Activated B cell treated with CpG ODN at 0.5 μM for 24 hours (primary cell): ENCODE measurements at places on chromosomes 5 and 9.

- no peak overlapping the region for H3K27ac ChIP-seq
- DNase-seq, result no peak
- H3K4me1 ChIP-seq, result peaks cover 6% of the 10 kb centered on the region
- peaks cover 7% of the 10 kb centered on the region for H3K27me3 ChIP-seq
Measured at GRCh38 chr5:158115468-158115867, 256.5 kb upstream of the CLINT1 start.

DNA sequence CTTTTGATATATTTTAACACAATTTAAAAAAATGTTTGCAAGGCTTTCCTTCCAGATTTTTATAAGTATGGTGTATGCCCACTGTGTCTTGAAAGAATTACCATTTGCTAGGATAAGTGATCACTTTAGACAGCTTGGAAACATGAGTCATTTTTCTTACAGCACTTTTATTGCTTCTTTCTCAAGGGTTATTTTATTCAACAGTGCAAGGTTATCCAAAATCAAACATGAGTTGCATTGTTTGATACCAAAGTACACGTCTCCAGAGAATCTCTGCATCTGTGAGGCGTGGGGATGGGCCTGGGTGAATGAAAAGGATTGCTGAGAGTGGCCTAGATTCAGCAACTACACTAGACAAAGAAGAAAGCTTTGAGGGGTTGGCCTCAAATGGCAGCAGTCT lies 329.6 kb downstream of the ADAMTS6 start:
- H3K27me3 ChIP-seq, result no peaks in the 10 kb centered on the region
- H3K4me1 ChIP-seq, result no peaks in the 10 kb centered on the region
- peaks cover 3% of the 10 kb centered on the region for H3K36me3 ChIP-seq

GRCh38 chr9:16039988-16040761 lies 487.3 kb downstream of the CCDC171 start:
- H3K36me3 ChIP-seq, result no peaks in the 10 kb centered on the region
- H3K4me3 ChIP-seq, result no peak overlapping the region
- no peaks in the 10 kb centered on the region for H3K4me1 ChIP-seq
- DNase-seq, result no peak
- H3K27ac ChIP-seq, result no peak overlapping the region
- no peaks in the 10 kb centered on the region for H3K27me3 ChIP-seq

DNA sequence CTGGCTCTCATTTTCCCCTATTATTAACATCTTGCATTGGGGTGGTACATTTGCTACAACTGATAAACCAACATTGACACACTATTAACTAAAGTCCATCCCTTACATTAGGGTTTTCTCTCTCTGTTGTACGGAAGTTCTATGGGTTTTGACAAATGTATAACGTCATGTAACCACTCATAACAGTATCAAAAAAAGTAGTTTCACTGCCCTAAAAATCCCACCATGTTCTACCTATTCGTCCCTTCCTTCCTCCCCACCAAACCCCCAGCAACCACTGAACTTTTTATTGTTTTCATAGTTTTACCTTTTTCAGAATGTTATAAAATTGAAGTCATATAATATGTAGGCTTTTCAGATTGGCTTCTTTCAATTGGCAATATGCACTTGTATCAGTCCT lies 40.1 kb downstream of the MLLT3 start:
- no peak overlapping the region for H3K4me3 ChIP-seq
- no peak overlapping the region for H3K27ac ChIP-seq
- no peaks in the 10 kb centered on the region for H3K36me3 ChIP-seq
- H3K27me3 ChIP-seq, result no peaks in the 10 kb centered on the region
- H3K4me1 ChIP-seq, result no peaks in the 10 kb centered on the region

DNA sequence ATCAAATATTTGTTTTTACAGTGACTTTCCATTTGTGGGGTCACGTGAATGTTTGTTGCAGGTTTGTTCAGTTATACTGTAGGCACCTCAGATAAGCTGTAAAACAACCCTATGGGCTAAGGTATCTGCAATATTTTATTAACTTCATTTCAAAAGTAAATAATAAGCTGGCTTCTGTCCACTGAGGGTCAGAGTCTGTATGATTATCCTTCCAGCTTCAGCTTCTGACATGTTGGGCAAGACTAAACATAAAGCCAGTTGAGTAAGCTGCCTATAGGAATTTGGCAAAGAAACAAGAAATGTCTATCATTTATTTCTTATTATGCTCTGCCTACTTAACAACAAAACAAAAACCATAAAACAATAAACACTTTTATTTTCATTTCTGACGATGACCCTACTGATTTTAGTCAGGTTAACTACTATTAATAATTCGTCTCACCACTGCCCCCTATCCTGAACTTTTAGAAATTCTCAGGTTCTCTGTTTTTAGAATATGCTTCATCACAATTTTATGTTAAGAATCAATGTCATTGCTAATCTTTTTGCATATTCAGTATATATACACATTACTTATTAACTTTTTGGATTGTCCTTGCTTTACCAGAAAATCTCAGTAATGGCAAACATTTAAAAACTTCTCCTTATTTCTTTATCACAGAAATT lies 413.6 kb upstream of the ADAMTSL1 start:
- H3K27ac ChIP-seq, result no peak overlapping the region
- no peaks in the 10 kb centered on the region for H3K4me1 ChIP-seq
- no peaks in the 10 kb centered on the region for H3K36me3 ChIP-seq
- no peaks in the 10 kb centered on the region for H3K27me3 ChIP-seq

DNA sequence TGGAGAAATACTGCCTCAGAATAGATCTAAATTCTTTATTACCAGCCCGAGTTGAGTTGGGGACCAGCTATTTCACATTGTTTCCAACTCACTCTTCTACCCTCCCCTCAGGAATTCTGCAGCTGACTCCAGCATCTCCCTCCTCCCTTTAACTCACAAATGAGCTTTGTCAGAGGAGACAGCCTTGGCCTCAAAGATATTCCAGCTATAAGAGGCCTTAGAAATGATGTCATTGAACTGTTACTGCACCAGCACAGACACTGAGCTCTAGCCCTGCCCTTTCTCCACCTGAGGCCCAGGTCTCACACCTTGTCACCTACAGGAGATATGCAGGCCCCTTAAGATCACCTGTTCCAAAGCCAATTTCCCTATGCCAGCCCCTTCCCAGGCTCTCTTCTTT lies 78.4 kb upstream of the ATP10B start:
- no peak overlapping the region for H3K27ac ChIP-seq
- H3K4me1 ChIP-seq, result no peaks in the 10 kb centered on the region
- no peaks in the 10 kb centered on the region for H3K36me3 ChIP-seq
- H3K4me3 ChIP-seq, result no peak overlapping the region

GRCh38 chr5:167864801-167865200 lies 426.6 kb upstream of the WWC1 start:
- H3K4me1 ChIP-seq, result no peaks in the 10 kb centered on the region
- H3K36me3 ChIP-seq, result no peaks in the 10 kb centered on the region
- H3K27me3 ChIP-seq, result no peaks in the 10 kb centered on the region
- no peak overlapping the region for H3K4me3 ChIP-seq

GRCh38 chr5:179964015-179964414 lies 56.3 kb upstream of the TBC1D9B start:
- H3K4me3 ChIP-seq, result no peak overlapping the region
- H3K36me3 ChIP-seq, result peaks cover 32% of the 10 kb centered on the region
- peaks cover 16% of the 10 kb centered on the region for H3K4me1 ChIP-seq
- no peak for DNase-seq
- H3K27me3 ChIP-seq, result no peaks in the 10 kb centered on the region

- no peak overlapping the region for H3K4me3 ChIP-seq
- no peak for DNase-seq
- peaks cover 2% of the 10 kb centered on the region for H3K27me3 ChIP-seq
- no peaks in the 10 kb centered on the region for H3K4me1 ChIP-seq
Measured at GRCh38 chr5:98698359-98698758, 75.1 kb upstream of the RGMB start.

- no peaks in the 10 kb centered on the region for H3K27me3 ChIP-seq
- H3K36me3 ChIP-seq, result no peaks in the 10 kb centered on the region
- H3K27ac ChIP-seq, result no peak overlapping the region
- no peak overlapping the region for H3K4me3 ChIP-seq
Measured at GRCh38 chr5:147248561-147248960, 13.7 kb downstream of the STK32A start.
